Ecto neural progenitor cell (in vitro differentiated cells): ENCODE measurements at places on chromosomes 6 and 20.

DNA sequence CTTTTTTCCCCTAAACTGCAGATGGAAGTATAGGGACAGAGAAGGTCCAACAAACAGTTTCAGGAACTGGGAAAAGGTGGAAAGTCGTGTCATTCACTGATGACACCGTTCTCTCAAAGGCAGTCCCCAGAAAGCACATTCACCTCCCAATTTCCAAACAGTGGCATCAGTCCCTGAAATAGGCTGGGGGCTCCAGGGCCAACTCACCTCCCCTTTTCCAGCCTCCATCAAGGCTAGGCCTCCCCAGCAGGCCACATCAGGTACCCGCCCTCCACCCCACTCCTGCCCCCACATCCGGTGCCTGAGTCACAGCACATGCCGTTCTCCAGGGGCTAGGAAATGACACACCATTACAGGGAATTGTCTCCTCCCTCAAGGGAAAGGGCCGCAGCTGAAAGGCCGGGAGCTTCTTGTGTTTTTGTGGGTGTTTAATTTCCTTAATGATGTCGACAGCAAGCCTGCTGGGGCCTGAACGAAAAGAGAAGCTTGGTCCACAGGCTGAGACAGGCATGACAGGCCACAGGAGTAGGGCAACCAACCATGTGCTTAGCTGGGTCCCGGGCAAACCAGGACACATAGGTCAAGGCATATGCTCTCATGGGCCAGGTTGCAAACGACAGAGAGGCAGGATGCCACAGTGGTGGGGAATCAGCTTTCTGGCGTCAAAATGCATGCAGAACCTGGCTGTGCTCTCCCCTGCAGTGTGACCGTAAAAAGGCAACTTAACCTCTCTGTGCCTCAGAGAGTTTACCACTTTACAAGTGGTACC, 39.2 kb downstream of the ZMYND8 start:
- DNase-seq = no peak

DNA sequence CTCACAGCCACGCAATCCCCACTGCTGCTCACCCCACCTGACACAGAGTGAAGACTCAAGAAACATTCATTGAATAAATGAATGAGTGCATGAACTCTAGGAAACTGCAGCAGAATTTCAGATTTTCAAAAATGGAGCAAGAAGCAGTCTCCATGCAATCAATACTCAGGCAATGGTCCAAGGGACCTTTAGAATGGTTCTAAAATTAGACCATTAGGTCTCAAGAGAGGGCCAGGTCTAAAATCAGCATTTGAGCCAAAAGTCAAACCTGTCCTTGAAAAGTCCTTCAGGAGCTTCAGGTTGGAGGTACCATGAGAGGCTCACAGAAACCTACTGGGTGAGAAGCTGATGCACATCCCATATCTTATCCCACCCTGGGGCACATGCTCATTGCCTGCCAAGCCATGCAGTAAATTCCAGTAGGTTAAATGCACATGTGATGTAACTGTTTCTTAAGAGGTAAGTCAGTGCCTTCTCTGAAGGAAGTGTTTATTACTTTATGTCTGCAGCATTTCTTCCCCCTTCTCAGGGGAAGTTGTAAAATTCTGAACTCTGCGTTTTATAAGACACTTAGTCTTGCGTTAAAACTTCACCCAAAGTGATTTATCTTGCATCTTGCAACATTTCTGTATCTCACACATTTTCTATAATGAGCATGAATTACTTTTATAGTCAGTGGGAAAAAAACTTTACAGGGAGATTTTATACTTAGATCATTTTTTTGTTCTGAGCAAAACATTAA, 126.6 kb downstream of the ADAT2 start:
- DNase-seq = no peak

- no peak for DNase-seq
Measured at GRCh38 chr6:86934365-86934764, 3.0 kb upstream of the HTR1E start.

GRCh38 chr6:162833776-162834175, 106.0 kb downstream of the PACRG start:
- DNase-seq = no peak

DNA sequence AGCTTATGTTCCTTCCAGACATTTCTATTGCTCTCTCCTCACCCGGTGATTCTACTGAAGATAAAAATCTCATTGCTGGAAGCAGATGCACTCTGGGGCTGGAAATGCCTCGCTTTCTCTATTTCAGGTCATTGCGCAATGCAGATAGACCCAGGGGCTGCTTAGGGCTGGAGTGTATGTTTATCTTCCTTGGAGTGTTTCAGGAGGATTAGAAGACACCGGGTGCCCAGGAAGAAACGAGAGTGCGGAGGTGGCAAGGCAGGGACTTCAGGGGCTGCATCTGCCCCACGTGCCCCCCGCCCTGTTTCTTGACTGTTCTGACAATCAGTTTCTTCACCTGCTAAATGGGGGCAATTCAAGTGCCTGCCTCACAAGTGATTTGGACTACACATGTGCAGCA, 45.6 kb upstream of the IYD start:
- DNase-seq = no peak
